M059J (cell line): ENCODE measurements at places on chromosomes 11 and 22. TPM values are rescaled to one million over a fixed set of nuclear protein-coding genes. Genes with fewer than 3 reads are reported as not detected.

NLRP6 gene
- not detected in 2 replicates for total RNA-seq

RIMBP3C gene
- total RNA-seq, result 0.17 and 1.2 TPM in 2 replicates

SHISA8 gene
- total RNA-seq, result not detected in 2 replicates

OR4X1 gene
- not detected in 2 replicates for total RNA-seq

MMP10 gene
- 0.37 TPM in 1 of 2 replicates, not detected in the other for total RNA-seq

NLRP14 gene
- total RNA-seq, result not detected in 2 replicates

SLC35E4 gene
- 7.6 and 9.0 TPM in 2 replicates for total RNA-seq

LRRC56 gene
- 0.25 and 0.34 TPM in 2 replicates for total RNA-seq

TAF10 gene
- total RNA-seq, result 108 and 133 TPM in 2 replicates

PATE2 gene
- not detected in 2 replicates for total RNA-seq

CHRM1 gene
- not detected in 2 replicates for total RNA-seq

ESAM gene
- total RNA-seq, result 0.74 and 0.99 TPM in 2 replicates

DNA sequence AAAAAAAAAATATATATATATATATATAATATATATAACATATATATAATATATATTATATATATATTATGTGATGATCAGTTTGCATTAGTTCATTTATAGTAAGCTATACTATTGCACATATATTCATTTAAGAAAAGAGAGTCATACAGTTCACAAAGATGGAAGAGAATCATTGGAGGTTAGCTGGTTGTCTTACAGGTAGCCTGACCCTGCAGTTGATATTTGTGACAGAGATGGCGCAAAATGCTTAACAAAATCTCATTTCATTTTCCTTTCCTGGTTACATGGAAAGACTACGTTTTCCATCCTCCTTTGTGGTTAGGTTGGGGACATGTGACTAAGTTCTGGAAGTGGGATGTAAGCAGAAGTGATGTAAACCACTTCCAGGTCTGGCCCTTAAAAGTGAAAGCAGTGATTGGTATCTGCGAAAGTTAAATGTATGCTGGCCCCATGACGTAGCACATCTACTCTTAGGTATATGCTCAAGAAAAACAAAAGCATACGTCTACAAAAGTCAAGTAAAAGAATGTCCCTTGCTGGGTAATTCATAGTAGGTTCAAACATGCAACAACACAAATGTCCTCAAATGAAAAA, 7.2 kb upstream of the TMEM135 start:
- peak; percentile 39 for DNase-seq

- DNase-seq, result no peak
These were observed 101.5 kb downstream of the DLG2 start for GRCh38 chr11:85525686-85526085.

- peak; percentile 66 for DNase-seq
These were observed 166.6 kb downstream of the COMMD9 start for GRCh38 chr11:36122671-36123070.

DNA sequence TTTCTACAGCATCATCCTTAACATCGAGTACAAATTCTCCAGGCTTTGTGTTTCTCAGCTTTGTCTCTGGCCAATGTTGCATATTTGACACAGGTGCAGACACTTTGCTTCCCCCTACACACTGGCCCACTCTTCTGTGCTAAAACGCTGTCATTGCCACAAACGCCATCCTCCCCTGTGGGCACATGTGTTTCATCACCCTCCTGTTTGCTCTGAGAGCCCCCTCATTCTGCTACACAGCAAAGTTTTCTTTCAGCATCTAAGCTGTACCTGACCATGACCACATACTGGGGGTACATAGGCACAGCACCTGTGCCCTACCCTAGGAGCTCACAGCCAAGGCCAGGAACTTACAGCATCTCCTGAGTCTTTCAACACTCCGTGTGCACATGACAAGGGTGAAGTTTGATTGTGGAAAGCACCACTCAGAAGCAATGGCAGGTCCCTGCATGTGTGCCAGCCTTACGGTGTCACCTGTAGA, 7.9 kb upstream of the IGLL5 start:
- DNase-seq, result no peak

- DNase-seq, result no peak
These were observed 6.5 kb downstream of the RFPL3 start for GRCh38 chr22:32364210-32364609.

- peak; percentile 87 for DNase-seq
These were observed 5.6 kb upstream of the TMA7B start for GRCh38 chr22:39954584-39955055.

DNA sequence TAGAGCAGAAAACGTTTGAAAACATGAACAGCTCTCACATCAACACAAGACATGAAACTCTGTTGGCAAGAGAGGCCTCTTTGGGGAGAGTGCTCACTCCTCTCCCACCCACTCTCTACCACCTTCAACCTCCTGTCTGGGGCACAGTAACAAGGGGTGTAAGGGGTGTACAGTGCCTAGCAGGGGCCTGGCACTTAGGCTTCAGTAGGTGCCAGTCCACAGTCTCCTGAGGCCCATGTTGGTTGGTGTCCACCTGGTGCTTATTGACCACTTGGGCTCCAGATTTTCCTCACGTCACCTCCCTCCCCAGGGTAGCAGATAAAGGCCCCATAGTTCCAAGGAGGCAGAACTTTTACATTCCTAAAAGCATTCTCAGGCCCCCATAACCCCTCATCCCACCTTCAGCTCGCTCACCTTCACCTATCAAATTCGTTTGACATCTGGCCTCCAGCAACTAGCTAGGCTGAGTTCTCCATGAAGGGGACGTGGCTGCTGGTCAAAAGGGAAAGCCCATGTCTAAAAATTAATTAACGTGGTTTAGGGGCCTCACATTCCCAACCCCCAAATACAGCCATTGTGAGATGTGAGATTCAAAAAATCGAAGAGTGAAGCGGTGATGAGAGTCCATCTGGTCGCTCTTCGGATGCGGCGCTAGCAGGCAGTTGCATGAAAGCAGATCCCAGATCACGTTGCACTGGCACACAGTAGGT, 712 bp upstream of the MED15 start:
- no peak for DNase-seq

- no peak for DNase-seq
These were observed 325.1 kb downstream of the SOX6 start for GRCh38 chr11:16031210-16031609.

DNA sequence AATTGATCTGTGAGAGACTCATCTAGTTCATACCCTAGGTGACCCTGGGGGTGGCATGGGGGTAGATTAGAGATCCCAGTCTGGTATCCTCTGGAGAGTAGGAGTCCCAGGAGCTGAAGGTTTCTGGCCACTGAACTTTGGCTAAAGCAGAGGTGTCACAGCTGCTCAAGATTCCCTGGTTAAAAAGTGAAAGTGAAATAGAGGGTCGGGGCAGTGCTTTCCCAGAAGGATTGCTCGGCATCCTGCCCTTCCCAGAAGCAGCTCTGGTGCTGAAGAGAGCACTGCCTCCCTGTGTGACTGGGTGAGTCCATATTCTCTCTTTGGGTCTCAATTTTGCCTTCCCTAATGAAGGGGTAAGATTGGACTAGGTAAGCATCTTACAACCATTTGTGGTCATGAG, 653 bp downstream of the IL18BP start:
- peak; percentile 42 for DNase-seq

GRCh38 chr11:788953-789940, 643 bp downstream of the CEND1 start:
- DNase-seq, result no peak

DNA sequence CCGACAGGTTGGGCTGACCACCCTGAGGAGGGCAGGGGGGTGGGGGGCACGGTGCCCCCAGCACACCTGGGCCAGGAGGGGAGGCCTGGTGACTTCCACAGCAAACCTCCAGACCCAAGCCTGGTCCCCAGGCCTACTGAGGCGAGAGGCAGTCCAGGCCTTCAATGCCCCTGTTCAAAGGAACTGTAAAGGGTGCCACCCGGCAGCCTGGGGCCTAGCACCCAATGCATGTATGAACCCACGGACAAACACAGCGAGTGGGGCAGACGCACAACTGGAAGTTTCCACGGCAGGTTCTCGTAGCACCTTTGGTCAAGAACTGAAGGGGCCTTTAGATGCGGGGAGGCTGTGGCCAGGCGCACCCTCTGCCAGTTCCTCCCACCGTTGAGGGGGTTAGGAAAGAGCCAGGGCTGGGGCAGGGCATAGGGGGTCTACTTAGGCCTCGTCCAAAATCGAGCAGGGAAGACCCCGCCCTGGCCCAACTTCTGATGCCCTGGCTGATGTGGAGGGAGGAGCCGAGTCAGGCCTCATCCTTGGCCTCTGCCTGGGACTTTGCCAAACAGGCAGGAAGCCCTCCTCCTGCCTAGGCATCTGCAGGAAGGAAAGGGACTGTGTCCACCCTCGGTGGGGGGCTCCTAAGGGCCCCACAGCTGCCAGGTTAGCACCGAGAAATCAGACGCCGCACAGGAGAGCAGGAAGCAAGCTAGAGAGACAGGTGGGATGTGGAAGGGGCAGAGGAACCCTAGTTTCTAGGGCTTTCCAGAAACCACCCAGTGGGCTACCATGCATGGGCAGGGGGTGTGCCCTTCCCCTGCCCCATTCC, 6.6 kb downstream of the CBX6 start:
- no peak for DNase-seq

DNA sequence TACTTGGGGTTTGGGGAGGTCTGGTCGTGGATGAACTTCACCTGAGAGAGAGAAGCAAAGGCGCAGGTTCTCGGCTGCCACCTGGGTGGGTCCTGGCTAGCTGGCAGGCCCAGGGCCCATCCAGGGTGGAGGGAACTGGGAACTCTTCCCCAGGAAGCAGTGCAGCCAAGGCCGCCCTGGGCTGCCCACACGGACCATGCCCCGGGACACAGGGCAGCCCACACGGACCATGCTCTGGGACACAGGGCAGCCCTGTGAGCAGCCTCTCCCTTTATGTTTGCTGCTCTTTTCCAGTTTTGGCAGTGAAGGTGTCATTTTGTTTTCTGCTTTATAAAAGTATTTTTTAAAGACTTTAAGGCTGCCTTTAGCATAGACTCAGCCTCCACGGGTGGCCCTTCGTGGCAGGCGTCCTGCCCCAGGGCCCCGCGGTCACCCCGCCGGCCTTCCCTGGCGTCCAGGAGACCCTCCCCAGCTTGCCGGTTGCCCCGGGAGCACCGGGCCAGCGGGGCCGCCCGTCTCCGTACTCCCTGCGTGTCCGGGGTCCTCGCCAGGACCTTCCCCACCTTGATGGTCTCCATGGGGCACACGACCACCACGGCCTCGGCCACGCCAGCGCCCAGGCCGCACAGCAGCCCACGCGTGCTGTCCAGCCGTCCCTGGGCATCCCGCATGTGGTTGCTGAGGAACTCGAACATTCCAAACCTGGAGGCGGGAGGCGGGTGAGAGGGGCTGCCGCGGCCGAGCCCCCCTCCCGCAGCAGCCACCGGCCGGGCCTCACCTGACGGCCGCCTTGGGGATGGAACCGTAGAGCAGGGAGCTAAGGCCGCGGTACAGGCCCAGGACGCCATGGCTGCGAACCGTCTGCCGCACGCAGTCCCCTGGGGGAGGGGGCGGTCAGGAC, 1.1 kb downstream of the SLC25A1 start:
- DNase-seq, result no peak

DNA sequence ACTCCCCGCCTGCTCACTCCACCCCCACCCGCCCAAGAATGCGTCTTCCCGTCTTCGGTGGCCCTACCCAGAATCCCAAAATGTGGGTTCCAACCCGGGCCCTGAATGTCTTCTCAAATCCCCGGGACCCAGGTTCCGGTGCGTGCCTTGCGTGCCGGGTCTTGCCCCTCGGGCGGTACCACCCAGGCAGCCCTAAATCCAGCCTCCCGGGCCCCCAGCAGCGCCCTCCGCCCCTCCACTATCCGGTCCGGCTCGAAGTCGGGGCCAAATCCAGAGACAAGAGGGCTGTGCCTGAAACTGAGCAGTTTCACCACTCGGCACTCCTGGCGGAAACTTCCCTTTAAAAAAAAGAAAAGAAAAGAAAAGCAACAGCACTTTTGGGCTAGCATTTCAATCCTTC, 16.3 kb upstream of the CCT8L2 start:
- no peak for DNase-seq

GRCh38 chr11:11973866-11974265, 34.6 kb downstream of the DKK3 start:
- DNase-seq, result no peak

- DNase-seq, result peak; percentile 9
These were observed 716.6 kb upstream of the LUZP2 start for GRCh38 chr11:23780231-23780630.

GRCh38 chr11:14622223-14622954, 21.2 kb upstream of the PDE3B start:
- DNase-seq, result no peak

DNA sequence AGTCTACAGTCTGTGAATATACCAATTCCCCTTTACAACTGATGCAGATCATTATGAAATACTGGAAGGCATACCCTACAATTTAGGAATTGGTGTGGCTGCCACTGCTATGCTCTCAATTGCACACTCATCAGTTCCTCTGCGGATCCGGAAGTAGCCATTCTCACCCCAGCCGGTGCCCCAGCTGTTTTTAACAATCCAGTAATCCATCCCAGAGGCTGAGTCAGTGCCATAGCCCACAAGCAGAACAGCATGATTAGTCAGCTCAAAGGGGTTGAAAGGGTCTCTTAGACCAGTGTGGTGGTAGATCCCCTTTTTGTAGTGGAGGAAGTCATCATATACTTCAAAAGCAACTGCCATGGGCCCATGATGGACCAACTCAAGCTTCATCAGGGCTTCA, 43.6 kb downstream of the CTSC start:
- DNase-seq, result peak; percentile 57

DNA sequence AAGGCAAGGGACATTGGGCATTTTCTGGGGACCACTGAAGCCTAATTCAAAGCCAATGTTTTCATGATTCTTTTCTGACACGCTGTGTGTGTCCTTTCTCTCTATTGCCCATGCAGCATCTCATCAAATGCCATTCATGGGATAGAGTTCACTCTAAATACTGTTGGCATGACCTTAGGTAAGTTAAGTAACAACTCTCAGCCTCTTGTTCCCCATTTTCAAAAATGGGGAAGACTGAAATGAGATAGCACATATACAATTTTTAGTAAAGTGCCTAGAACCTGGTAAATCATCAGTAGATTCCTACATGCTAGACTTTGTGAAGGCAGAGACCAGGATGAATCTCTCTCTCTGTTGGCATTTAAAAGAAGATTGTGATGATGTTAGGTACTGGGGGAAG, 12.7 kb upstream of the OR52K2 start:
- DNase-seq, result no peak

DNA sequence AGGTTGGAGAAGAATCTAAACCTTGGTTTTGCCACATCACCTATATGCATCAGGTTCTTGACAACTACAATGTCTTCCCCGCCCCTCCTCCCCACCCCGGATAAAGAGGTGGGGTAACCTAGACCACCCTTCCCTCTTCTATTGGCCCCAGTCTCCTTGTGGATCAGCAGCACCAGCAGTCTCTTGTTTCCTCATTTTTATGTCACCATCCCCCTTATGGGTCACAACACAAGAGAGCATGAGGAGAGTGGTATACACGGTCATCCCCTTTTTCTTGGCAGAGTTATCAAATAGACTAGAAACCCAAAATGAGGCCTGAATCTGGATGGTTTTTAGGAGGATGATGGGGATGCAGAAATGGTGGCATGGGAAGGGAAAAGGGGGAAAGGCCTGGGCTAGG, 1.2 kb downstream of the MS4A4E start:
- DNase-seq, result no peak

GRCh38 chr22:35777335-35777975, 59.8 kb downstream of the APOL5 start:
- peak; percentile 68 for DNase-seq

- peak; percentile 40 for DNase-seq
These were observed 2.4 kb downstream of the CHEK1 start for GRCh38 chr11:125627236-125627910.
